Naive thymus-derived CD4-positive, alpha-beta T cell (primary cell): ENCODE measurements at places on chromosomes 16 and 17.
A peak's percentile ranks its signal among the peaks of the same experiment; 100 is the strongest.

DNA sequence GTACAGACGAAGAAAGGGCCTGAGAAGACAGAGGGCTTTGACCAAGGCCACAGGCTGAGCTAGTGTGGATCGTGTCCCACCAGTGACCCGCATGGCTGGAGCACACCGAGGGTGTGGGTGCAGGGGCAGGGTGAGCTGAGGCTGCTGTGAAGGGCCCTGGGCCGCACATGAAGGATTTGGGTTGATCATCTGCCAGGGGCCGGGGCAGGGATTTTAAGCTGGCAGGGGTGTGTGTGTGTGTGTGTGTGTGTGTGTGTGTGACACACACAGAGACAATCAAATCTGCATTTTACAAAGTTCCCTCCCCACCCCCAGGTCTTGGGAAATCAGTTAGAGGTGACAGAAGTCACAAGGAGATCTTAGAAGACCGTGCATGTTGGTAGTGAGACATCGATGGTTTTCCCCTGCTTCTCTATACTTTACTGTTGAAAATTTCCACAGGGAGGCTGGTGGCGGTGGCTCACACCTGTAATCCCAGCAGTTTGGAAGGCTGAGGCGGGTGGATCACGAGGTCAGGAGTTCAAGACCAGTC, 65.2 kb downstream of the SRCIN1 start:
- no peak overlapping the region for H3K4me3 ChIP-seq
- H3K27ac ChIP-seq, result no peak overlapping the region
- H3K36me3 ChIP-seq, result no peaks in the 10 kb centered on the region
- H3K27me3 ChIP-seq, result no peaks in the 10 kb centered on the region
- DNase-seq, result no peak
- no peaks in the 10 kb centered on the region for H3K4me1 ChIP-seq

GRCh38 chr16:15043344-15043743, 12.5 kb downstream of the NTAN1 start:
- H3K27ac ChIP-seq, result no peak overlapping the region
- no peaks in the 10 kb centered on the region for H3K4me1 ChIP-seq
- peaks cover 5% of the 10 kb centered on the region for H3K36me3 ChIP-seq
- no peak for DNase-seq
- no peaks in the 10 kb centered on the region for H3K27me3 ChIP-seq
- H3K4me3 ChIP-seq, result no peak overlapping the region

DNA sequence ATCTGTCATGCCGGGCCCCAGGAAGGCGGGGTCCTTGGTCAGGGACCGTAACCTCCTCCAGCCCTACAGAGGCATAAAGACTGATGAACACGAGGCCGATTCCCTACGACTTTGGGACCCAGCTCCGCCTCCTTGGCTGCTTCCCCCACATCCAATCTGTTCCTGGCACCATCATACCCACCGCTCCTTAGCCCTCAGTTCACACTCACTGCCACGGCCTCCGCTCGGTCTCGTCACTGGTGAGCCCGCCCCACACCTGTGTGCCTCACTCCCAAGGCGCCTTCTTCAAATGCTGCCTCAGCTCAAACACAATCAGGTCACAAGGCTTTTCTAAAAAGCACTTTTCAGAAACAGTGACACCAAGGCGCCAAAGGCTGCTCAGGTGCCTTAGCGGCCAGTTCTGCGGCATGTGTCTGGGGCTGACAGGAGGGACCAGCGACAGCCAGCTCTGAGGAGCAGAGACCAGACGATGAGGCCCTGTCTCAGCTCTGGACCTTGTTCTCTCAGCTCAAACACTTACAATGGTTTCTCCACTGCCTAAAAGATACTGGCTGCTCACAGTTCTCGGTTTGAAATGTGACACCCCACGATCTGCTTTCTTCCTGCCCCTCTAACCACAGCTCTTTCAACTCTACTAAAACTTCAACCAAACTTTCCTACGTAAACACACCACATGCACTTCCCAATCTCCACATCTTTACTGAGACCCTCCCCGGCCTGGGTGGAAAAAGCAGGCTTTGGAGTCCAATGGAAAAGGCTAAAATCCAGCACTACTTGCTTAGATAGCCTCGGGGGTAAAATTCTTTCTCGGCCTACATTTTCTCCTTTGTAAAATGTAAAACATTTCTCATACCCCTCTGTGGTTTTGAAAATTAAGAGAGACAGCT, 33.2 kb downstream of the CYB5D2 start:
- peaks cover 30% of the 10 kb centered on the region for H3K36me3 ChIP-seq
- H3K27ac ChIP-seq, result peak overlapping the region; percentile 82
- peak overlapping the region; percentile 39 for H3K4me3 ChIP-seq

DNA sequence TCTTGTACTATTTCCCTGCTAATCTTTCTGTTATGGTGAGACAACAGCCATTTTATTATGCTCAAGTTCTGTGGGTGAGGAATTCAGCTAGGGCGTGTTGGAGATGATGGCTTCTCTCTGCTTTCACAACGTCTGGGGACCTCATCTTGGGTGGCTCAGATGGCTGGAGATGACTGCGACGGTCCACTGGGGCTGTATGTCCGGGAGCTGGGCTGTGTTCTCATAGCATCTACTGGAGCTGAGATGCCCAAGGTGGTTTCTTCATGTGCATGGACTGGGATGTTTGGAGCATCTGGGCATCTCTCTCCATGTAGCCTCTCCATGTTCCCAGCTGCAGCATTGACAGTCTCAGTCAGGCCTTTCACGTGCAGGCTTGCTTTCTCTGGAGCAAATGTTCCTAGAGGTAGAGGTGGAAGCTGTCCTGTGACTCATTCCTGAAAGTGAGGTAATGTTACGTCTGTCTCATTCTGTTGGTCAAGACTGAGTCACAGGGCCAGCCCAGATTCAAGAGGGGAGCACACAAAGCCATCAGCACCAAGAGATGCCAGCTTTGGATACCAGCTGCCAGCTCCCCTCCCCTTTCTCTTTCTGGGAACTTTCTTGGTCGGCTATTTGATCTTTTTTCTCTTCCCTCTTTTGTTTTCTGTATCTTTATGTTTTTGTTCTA, 96.2 kb downstream of the RAP1GAP2 start:
- H3K27ac ChIP-seq, result no peak overlapping the region
- H3K36me3 ChIP-seq, result no peaks in the 10 kb centered on the region
- no peaks in the 10 kb centered on the region for H3K4me1 ChIP-seq

GRCh38 chr16:9258423-9259051, 167.1 kb downstream of the HAPSTR1 start:
- no peaks in the 10 kb centered on the region for H3K36me3 ChIP-seq
- DNase-seq, result no peak
- H3K4me1 ChIP-seq, result no peaks in the 10 kb centered on the region
- no peak overlapping the region for H3K27ac ChIP-seq
- no peaks in the 10 kb centered on the region for H3K27me3 ChIP-seq

DNA sequence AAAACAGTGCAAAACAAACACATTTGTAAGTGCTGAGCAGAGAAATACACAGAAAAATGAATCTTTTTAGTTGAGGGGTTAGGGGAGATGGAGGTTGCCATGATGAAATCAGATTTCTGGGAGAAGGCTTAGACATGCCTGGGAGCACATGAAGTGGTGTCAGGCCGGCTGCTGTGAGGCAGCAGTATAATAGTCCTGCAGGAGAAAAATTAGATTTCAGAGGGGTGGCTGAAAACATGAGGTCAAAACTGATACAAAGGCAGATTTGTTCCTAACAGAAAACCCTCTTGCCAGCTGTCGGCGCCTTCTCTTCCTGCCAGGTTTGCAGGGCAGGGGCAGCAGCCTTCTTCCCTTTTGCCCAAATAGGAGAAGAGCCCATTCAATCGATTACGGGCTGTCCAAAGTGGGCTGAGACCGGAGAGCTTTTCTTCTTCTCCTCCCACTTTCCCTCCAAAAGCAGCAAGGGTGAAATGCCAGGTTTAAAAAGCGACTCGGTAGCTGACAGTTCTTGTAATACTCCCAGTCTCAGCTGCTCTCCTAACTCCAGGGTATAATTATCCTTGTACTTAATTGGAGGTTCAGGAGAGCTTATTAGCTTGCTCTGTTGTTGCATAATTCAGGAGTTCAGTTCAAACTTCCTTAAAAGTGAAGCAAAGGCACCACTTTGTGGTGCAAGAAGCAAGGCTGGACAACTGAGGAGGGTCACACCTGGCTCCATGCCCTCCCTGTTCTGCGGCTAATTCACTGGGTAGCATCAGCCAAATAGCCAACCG, 80.0 kb downstream of the PCTP start:
- DNase-seq, result no peak
- H3K27me3 ChIP-seq, result no peaks in the 10 kb centered on the region

- no peaks in the 10 kb centered on the region for H3K27me3 ChIP-seq
- H3K4me3 ChIP-seq, result no peak overlapping the region
- no peaks in the 10 kb centered on the region for H3K36me3 ChIP-seq
- no peak overlapping the region for H3K27ac ChIP-seq
Measured at GRCh38 chr17:11900041-11900476, 97.2 kb downstream of the ZNF18 start.

DNA sequence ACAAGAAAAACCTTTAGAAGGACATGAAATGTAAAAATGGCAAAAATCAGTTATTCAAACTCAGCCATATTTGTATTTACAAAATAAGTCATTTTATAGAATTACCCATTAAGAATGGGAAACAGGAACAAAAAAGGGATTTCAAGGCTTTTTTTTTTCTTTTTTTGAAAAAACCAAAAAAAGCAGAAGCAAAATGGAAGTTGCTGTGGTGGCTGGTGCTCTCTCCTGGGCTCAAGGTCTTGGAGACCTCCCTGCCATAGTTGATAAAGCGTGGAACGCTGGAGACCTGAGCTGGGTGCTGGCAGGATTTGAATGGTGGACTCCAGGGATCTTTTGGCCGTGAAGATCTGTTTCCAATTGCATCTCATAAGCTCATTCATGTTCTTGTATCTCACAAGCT, 3.1 kb downstream of the PLCG2 start:
- peaks cover 8% of the 10 kb centered on the region for H3K4me1 ChIP-seq
- H3K27me3 ChIP-seq, result no peaks in the 10 kb centered on the region
- H3K27ac ChIP-seq, result no peak overlapping the region
- DNase-seq, result no peak
- H3K4me3 ChIP-seq, result no peak overlapping the region

- H3K4me3 ChIP-seq, result no peak overlapping the region
- no peak overlapping the region for H3K27ac ChIP-seq
- peaks cover 32% of the 10 kb centered on the region for H3K4me1 ChIP-seq
- H3K36me3 ChIP-seq, result no peaks in the 10 kb centered on the region
- peak; percentile 31 for DNase-seq
Measured at GRCh38 chr17:68195667-68196393, 52.0 kb upstream of the AMZ2 start.

- H3K27me3 ChIP-seq, result no peaks in the 10 kb centered on the region
- H3K4me1 ChIP-seq, result peaks cover 12% of the 10 kb centered on the region
- H3K36me3 ChIP-seq, result no peaks in the 10 kb centered on the region
- no peak overlapping the region for H3K4me3 ChIP-seq
- no peak overlapping the region for H3K27ac ChIP-seq
Measured at GRCh38 chr16:88809068-88809675, 2.6 kb downstream of the APRT start.

DNA sequence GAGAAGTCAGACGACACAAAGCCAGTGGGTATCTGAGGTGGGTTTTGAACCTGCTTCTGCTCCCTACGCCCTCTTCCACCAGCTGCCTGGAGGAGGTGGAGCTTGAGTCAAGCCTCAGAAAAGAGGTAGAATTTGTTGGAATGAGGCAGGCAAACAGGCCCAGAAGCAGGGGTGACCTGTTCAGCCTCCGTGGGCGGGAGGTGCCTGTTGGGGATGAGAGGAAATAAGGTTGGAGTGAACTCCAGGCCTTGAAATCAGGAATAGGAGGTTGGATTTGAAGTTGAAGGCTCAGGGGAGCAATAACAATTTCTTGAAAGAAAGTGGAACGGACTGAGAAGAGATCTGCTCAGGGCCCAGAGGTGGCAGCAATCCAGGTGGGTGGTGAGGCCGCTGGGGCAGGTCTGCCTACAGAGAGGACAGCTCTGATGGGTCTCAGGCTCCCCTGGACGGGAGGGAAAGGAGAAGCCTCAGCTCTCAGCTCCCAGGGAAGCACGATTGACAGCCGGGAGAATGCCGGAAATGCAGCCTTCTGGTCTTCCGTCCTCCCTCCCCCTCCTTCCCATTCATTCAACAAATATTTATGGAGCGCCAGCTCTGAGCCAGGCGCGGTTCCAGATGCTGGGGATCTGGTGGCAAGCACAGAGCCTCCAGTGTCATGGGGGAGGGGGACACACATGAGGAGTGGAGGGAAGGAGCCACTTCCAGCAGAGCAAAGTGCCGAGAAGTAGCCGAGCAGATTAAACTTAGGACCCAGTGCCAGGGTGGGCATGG, 61.9 kb upstream of the CIBAR2 start:
- H3K4me3 ChIP-seq, result no peak overlapping the region
- H3K36me3 ChIP-seq, result no peaks in the 10 kb centered on the region
- no peak for DNase-seq
- no peaks in the 10 kb centered on the region for H3K27me3 ChIP-seq

GRCh38 chr16:3458852-3459361, 15.4 kb downstream of the NAA60 start:
- peak overlapping the region; percentile 96 for H3K27ac ChIP-seq
- H3K27me3 ChIP-seq, result no peaks in the 10 kb centered on the region
- peaks cover 46% of the 10 kb centered on the region for H3K4me1 ChIP-seq
- peak; percentile 5 for DNase-seq
- H3K4me3 ChIP-seq, result peak overlapping the region; percentile 84

- no peaks in the 10 kb centered on the region for H3K36me3 ChIP-seq
- H3K27me3 ChIP-seq, result no peaks in the 10 kb centered on the region
- peak overlapping the region; percentile 69 for H3K4me3 ChIP-seq
Measured at GRCh38 chr16:2883458-2883908, 468 bp downstream of the FLYWCH2 start.
